Cerebellar nuclear complex (tissue), 1 donor: ENCODE measurements at places on chromosomes 6 and 20.

DNA sequence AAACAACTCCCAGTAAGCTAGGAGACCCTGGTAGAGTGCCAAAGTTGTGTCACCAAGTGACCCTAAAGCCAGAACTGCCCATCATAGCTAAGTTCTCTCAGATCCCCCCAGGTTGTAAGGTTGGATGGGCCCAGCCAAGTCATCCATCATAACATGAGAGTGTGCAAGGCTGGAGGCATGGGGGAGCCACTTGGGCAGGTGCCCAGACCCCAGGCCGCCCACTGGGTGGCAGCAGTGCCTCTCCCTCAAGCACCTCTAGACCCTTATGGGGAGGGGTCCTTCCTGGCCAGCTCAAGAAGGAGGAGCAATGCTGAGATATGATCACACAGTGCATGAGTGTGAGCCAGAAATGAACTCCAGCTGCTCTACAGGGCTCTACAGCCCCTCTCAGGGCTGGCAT lies 154.5 kb downstream of the MYLK4 start:
- no peak for DNase-seq

DNA sequence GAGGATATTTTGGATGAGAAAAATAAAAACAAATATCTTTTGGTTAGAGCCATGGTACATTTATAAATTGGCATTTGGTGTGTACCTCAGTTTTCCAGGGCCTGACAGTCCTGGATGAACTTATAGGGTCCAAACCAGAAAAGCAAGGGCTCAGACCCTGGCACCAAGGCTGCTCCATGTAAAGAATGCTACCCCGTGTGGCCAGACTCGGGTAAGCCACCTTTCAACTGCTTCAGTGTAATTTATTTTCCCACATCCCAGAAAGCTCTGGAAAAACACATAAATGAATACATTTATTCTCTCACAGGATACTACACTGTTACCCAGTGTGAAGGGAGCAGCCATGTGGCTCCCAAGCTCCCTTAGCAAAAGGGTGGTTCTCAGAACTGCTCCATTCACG lies 13.8 kb downstream of the MRPL14 start:
- DNase-seq = no peak

DNA sequence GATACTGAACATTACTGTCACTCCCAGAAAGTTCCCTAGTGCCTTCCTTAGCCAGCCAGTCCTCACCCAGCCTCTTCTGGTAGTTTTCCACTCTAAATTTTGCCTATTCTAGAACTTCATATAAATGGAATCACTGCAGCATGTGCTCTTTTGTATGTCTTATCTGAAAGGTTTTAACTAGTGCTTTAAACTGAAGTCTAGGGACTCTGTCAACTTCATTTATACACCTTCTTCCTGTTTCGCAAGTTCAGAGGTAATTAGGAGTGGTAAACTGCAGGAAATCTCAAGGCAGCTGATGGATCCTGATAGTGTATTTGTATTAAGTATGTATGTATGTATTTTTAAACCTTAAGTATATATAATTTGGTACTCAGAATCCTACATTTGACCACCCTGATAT lies 94.3 kb downstream of the TCP11 start:
- DNase-seq = no peak

DNA sequence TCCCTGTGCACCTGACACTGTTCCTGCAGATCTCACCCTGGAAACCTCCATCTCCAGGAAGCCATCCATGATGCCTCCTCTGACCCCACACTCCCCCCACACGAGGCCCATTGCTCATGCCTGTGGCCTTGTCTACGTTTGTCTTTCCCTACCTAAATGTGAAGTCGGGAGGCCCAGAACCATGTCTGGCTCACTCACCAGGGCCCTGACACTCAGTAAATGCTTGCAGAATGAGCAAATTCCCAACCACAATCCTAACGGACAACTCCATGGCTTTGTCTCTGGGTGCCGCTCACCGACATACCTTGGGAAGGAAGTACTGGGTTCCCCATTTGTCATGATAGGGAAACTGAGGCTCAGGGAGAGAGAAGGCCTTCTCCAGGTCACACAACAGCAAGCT lies 7.3 kb downstream of the PEDS1 start:
- no peak for DNase-seq

DNA sequence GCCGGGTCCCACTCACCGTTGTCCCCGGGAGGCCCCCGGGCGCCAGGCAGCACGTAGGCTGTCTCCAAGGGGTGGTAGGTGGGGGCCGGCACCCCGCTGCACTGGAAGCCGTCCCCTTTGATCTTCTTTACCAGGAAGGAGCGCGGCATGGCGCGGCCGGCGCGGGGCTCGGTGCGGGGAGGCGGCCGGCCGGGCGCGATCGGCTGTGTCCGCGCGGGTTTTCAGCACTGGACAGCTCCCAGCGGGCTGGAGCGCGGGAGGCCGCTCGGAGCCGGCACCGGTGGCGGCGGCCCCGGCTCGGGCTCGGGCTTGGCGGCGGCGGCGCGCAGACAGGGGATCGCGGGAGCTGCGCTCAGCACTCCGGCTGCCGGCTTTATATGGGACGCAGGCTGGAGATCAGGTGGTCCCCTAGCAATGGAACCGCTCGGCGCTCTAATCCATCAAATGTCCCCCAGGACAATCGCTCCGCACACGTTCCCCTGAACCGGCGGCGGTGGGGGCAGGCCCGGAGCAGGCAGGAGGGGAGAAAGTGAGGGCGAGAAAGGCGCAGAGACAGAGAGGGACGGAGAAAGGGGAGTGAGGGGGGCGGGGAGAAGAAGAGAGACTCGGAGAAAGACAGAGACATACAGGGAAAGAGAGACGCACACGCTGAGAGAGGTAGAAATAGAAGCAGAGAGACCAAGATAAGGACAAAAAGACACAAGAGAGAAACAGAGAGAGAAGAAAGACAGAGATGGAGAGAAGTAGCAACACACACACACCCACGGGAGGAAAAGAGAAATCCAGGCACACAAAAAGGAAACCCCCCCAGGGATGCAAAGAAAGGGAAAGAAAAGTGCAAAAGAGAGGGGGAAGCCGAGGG lies at the start of gene SCRT2:
Gene SCRT2, minus strand, starts transcription at position 350 of the 862 bp plus-strand sequence. Its CDS starts 201 bp downstream, at position 149.
- no peak for DNase-seq

GRCh38 chr6:64186592-64186991 lies 551.0 kb downstream of the PHF3 start:
- DNase-seq = no peak

- no peak for DNase-seq
Measured at GRCh38 chr20:61219021-61219431, 33.0 kb upstream of the CDH4 start.
